T-helper 17 cell (primary cell): ENCODE measurements at places on chromosomes 5 and 9.

DNA sequence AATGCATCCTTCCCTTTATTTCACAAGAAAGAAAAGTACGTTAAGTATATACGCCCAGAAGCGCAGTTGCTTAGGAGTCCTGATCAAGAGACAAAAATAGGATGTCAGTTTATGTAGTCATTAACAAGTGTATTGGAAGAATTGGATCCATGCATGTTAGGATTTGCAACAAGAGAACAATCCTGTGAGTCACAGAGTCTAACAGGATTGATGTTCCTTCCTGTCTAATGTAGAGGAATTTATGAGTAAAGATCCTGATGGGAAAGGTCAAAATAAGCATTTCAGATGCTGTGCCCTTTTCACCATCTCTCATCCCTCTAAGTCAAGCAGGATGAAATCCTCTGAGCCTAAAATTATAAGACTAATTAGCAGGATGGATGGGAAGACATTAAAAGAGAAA lies 406.0 kb upstream of the GRIA1 start:
- H3K27me3 ChIP-seq: no peaks in the 10 kb centered on the region
- no peak overlapping the region for H3K4me3 ChIP-seq
- H3K4me1 ChIP-seq: no peaks in the 10 kb centered on the region
- H3K36me3 ChIP-seq: no peaks in the 10 kb centered on the region

DNA sequence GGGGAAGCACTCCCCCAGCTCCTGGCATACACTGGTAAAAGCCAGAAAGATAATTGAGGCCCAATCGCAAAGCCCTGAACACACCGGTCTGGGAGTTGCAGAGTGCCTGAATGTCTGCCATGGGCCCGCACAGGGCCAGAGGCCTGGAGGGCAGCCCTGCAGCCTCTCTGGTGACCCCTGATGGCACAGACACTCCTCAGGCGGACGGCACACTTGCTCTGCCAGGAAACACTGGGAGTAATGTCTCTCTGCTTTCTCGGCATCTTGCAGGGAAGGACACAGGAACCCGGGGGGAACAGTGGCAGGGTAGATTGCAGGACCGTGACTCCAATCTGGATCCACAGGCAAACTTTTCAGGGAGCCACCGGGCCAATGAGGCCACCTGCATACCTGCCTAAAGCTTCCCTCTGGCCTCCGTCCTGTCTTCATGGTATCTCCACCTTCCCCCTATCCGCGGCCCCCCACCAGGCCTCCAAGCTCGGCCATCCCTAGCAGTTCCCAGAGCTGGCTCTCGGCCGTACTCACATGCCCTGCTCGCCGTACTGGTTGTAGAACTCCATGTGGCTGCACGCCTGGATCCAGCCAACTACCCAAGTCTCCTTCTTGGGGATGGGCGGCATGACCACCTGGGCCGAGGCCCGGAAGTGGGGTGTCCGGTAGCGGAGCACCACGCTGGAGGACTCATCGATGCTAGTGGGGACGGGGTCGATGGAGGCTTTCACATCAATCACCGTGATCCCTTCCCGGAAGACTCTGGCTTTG lies 797 bp downstream of the FAM78A start:
- H3K36me3 ChIP-seq: peaks cover 5% of the 10 kb centered on the region
- peak overlapping the region; percentile 99 for H3K27ac ChIP-seq
- peak overlapping the region; percentile 98 for H3K4me3 ChIP-seq
- no peaks in the 10 kb centered on the region for H3K27me3 ChIP-seq
- peaks cover 42% of the 10 kb centered on the region for H3K4me1 ChIP-seq

GRCh38 chr5:28743716-28744110 lies 1705.3 kb upstream of the CDH9 start:
- no peaks in the 10 kb centered on the region for H3K27me3 ChIP-seq
- DNase-seq: no peak
- no peak overlapping the region for H3K4me3 ChIP-seq
- no peaks in the 10 kb centered on the region for H3K36me3 ChIP-seq

DNA sequence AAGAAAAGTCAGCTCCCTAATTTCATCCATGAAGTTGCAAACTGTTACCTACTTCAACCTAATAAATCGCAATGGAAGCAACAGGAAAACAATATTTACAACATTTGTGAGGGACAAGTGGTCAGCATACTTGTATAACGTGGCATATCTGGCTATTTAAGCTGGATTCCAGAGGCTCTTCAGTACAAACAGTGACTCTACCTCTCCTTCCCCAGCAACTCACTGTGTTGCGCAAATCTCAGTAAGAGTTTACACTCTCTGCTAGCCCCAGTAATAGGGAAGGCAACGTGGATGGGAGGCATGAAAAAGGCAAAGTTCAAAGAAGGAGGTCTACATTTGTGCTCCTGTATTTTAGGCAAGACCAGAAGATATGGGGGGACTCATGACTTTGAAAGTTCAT lies 18.9 kb upstream of the SEMA5A start:
- H3K27ac ChIP-seq: no peak overlapping the region
- no peaks in the 10 kb centered on the region for H3K27me3 ChIP-seq
- no peaks in the 10 kb centered on the region for H3K36me3 ChIP-seq
- no peak overlapping the region for H3K4me3 ChIP-seq
- DNase-seq: no peak

DNA sequence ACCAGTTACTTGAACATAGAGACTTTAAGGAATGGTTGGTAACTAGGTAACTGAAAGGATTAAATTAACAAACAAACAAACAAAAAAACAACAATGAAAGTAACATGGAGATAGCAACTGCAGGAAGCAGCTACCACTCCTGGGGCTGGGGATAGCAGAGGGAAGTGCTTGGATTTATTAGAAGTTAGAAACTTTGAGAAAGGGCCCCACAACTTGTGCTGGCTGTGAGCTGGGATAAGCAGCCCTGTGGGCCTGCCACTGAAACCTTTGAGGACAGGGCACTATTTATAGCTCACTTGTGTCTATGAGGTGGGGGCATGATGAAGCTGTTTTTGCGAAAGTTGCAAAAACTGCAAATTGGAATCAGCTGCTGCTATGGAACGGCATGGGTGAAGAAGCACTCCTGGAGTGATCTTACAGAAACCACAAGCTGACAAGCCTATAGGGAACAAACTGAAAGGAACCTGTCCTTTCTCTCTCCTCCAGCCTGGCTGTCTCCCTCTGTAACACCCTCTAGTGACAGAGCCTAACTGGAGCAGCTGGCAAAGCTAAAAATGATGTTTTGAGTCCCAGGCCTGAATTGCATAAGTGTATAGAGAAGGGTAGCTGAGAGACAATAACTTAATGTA lies 91.4 kb upstream of the RANBP6 start:
- peaks cover 11% of the 10 kb centered on the region for H3K4me1 ChIP-seq
- no peak for DNase-seq
- no peaks in the 10 kb centered on the region for H3K27me3 ChIP-seq
- H3K4me3 ChIP-seq: peak overlapping the region; percentile 45
